Uterine smooth muscle cell (primary cell): ENCODE measurements at places on chromosomes 2 and 18. TPM values are rescaled to one million over a fixed set of nuclear protein-coding genes. Genes with fewer than 3 reads are reported as not detected.

Gene IL18R1
- 0.12 and 0.33 TPM in 2 replicates for total RNA-seq

Gene RBM44
- 0.25 and 0.33 TPM in 2 replicates for total RNA-seq

Gene SERPINB10
- 0.25 and 1.00 TPM in 2 replicates for total RNA-seq

Gene ALPG
- not detected in 2 replicates for total RNA-seq

Gene PAIP2B
- 1.1 and 1.6 TPM in 2 replicates for total RNA-seq
